ENCODE measurements at places on chromosomes 11 and 22.

GRCh38 chr11:31763296-31763695 is 47.8 kb downstream of the PAX6 start:
- no peak for DNase-seq

GRCh38 chr22:39690881-39691605 is 120.5 kb downstream of the CACNA1I start:
- no peak for DNase-seq

DNA sequence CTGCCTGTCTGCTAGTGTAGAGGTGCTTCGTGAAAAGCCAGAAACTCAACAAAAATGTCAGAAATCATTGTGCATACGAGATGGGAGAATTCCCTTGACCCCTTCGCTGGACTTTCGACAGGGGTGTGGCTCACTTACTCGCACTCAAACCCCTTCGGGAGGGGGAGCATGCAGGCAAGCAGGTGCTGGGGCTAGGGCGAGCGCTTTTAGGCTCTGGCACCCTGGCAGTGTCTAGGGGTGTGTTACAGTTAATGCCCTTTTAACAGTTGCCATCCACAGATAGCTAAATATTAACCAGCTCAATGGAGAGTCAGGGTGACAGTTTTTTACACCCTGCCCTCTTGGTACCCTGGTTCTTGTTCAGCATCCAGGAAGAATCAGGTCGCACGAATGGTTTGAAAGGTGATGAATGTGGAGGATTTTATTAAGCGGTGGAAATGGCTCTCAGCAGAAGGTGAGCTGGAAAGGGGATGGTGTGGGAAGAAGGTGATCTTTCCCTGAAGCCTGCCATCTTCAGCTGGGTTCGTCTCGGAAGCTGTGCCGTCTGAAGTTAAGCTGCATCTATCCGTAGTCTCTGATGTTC is 59.6 kb upstream of the SHANK2 start:
- no peak for DNase-seq

DNA sequence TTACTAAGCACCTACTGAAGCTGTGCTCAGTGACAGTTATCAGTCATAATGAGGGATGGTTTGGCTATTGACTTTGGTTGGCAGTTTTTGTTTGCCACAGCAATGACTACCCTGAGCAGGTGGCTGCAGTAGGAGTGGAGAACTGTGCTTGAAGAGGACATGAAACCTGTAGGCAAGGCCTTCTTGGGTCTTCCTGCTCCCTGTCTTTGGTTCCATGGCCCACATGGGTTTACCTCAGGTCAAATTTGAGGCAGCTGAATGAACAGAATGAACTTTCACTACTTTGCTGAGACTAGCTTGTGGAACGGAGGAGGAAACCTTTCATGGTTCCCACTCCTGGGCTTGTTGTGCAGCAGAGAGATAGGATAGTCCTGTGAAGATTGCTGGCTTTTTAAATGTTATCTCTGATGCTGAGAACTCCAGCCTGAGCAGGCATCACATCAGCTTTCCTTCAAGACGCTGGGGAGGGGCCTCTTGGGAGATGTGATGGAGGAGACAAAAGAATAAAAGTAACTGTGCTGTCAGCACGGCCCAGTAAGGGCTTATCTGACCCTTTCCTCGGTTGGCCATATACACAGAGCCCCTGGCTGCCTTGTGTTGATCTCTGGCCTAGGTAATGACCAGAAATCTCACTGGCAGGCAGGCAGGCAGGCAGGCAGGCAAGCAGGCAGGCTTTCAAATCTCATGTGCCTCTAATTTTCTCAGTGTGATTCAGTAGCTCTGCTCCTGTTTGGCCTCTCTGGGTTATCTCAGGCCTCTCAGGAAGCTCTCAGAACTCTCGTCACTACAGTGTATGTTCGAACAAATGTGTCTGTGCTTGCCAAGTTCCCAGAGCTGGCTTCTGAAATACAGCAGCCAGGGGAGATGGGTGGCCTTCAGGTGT is 12.0 kb downstream of the STIM1 start:
- DNase-seq = no peak

DNA sequence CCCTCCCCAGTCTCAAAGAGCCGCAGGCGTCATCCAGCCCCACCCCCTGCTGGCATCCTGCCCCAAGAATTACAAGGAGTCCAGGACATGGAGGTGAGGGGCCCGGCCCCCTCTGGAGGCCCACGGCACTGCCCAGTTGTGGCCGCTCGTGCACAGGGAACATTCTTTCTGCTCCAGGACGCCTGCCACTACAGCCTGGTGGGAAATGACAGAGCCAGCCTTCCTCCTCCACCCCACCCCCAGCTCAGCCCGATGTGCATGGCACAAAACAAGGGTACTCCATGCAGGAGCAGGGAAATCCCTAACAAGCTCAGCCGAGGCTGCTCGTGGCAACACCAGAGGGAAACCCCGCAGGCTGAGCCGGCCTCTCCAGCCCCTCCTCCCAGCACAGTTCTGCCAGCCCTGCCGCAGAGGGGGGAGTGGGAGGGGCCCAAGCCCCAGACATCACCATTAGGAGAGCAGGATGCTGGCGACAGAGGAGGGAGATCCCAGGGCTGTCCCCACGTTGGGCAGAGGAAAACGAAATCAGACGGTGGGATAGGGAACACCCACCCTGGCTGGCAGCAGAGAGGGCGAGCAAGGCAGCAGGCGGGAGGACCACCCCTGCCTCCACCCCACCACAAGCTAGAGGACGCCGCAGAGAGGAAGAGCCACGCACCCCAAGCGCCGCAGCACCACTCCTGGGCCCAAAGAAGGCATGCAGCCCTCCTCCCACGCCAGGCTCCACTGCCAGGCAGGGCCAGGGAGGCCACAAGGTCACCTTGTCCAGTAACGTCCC is 10.0 kb downstream of the IGSF9B start:
- no peak for DNase-seq

GRCh38 chr22:22400964-22401363 is 107.6 kb downstream of the ZNF280B start:
- no peak for DNase-seq

- no peak for DNase-seq
Observed at GRCh38 chr11:45473341-45473895, 187.3 kb upstream of the SYT13 start.

DNA sequence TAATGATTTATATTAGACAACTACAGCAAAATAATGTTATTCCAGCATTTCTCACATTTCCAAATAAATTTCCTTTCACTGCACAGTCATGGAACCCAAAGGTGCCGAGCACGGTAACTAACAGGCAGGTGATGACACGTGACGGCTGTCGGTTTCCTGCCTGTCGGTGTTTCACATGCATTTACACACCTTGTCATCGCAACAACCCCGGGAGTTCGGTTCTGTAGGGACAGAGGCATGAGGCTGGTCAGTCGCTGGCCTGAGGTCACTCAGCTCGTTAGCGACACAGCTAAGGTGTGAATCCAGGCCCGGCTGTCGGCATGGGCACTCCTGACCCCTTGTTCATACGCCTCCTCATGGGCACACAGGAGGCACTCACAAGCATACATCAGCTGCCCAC is 9.9 kb downstream of the DNAL4 start:
- DNase-seq = no peak

GRCh38 chr11:129453293-129453721 is 77.7 kb downstream of the BARX2 start:
- DNase-seq = no peak

DNA sequence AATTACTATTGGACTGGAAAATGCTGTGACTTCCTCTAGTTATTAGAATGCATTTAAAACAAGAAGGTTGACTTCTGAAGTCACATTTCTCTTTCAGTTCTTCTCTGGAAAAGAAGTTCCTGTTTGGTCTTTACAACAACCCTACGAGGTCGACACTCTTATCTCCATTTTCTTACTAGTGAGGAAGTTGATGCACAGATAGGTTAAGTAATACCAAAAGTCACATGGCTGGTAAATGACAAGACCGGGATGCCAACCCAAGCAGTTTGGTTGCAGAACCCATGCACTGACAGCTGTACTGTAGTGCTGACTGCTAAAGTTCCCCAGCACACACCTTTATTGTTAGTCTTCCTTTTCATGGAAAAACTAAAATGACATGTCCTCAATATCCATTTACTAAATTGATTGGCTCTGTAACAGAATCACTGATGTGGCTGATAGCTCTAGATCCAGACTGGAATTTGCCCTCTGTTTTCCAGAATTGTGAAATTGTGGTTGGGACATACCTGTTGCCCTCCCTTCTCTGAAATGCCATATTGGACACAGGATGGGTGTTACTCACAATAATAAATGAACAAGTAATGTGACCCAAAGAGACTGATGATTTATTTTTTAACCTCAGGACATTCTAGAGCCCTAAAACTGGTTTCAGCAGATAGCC is 9.4 kb upstream of the TECTA start:
- DNase-seq = no peak

DNA sequence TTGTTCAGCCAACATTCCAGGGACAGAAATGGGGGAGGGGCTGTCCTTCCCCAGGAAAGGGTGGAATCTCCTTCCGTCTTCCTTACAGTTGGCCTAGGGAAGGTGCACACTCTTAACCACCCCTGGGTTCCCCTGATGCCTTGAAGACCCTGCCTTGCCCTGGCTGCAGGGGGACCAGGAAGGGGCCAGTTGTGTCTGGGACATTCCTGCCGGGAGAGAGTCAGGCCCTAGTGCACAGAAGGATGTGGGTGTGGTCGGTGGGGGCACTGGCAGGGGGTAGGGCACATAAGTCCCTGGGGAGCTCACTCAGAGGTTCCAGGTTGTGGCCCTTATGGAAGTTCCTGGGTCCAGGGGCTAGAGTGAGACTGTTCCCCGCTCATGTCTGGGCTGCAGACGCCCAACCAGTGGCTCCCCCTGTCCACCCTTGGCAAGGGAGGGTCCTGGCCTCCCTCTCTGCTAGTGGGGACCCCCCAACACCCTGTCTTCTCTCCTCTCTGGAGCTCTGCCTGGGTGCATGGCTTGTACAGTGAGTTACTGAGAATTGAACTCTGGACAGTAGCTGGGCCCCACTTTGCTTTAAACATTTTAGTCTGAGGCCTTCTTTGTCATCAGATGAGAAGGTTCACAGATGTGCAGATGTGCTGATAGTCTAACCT is 2.0 kb upstream of the APOBEC3A start:
- no peak for DNase-seq

GRCh38 chr11:128165572-128165971 is 421.8 kb downstream of the ETS1 start:
- no peak for DNase-seq

GRCh38 chr11:128915149-128915521 is 24.0 kb downstream of the KCNJ5 start:
- no peak for DNase-seq

DNA sequence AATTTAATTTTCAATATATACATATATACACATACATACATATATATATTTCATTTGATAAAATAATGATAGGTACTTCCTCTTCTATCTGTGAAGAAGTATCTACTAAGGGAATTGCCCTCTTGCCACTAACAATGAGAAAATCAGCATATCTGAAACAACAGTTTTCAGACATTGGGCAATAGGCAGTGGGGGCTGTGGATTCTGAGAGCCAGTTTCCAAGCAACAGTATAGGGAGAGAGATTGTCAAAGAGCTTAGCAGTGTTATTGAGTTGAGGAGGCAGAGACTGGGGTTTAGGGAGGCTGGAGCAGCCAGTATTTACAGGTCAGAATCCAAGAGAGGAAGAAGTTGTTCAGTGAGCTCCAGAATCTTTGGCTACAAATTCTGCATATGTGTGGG is 119.3 kb downstream of the ARFGAP2 start:
- no peak for DNase-seq

DNA sequence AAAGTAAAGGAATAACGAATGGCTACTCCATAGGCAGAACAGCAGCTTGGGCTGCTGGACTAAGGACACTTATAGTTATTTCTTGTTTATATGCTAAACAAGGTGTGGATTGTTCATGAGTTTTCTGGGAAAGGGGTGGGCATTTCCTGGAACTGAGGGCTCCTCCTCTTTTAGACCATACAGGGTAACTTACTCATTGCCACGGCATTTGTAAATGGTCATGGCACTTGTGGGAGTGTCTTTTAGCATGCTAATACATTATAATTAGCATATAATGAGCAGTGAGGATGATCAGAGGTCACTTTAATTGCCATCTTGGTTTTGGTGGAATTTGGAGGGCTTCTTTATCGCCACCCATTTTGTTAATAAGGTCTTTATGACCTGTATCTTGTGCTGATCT is 7.0 kb downstream of the OR4X1 start:
- no peak for DNase-seq

GRCh38 chr11:73664877-73665276 is 18.5 kb downstream of the PLEKHB1 start:
- no peak for DNase-seq

- no peak for DNase-seq
Observed at GRCh38 chr11:42179216-42179615, 719.8 kb upstream of the LRRC4C start.

DNA sequence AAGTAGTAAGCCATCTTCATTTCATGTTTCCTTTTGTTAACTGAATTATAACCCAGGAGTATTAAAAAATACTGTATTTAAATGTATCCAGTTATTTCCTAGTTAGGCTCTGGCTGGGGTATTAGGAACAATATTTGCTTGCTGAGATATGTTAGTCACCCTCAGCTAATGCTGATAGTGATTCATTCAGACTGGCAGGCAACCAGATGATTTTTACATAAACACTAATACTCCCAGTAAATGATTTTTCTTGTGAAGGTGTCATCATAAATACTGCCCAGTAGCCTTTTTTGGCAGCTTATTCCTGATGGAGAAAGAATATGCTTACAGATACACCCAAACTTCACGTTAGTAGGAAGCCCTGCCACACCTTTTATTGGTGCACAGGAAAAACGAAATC is 8.1 kb downstream of the YWHAH start:
- DNase-seq = no peak
